ENCODE measurements at places on chromosomes 6 and 20.

GRCh38 chr6:126167726-126168125, 172.2 kb upstream of the CENPW start:
- no peak for DNase-seq

- no peak for DNase-seq
Measured at GRCh38 chr6:157653521-157653920, 169.5 kb upstream of the SNX9 start.

DNA sequence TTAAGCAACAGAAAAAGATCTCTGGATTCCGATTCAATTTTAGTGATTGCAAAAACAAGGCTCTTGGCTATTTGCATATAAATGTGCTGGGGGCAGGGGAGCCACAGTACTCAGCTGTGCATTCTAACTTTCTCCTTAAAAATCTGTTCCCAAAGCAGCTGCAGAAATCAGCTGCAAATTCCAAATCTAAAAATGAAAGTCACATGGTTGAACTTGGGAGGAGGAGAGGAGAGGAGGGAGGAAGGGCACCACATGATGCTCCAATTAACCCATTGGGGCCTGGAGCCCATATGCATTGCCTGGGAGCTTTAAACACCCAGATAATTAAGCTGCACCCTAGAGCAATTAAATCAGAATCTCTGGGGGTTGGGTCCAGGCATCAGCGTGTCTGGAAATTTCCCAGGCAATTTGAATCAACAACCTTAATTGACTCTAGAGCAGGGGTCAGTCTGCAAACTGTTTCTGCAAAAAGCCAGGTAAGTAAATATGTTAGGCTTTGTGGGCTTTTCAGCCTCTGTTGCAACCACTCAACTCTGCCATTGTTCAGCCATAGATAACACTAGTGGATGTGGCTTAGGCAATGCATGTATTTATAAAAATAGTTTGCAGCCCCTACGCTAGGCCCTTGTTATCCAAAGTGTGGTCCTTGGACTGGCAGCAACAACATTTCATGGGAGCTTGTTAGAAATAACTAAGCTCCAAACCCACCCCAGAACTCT, 508.1 kb downstream of the KIF16B start:
- no peak for DNase-seq

DNA sequence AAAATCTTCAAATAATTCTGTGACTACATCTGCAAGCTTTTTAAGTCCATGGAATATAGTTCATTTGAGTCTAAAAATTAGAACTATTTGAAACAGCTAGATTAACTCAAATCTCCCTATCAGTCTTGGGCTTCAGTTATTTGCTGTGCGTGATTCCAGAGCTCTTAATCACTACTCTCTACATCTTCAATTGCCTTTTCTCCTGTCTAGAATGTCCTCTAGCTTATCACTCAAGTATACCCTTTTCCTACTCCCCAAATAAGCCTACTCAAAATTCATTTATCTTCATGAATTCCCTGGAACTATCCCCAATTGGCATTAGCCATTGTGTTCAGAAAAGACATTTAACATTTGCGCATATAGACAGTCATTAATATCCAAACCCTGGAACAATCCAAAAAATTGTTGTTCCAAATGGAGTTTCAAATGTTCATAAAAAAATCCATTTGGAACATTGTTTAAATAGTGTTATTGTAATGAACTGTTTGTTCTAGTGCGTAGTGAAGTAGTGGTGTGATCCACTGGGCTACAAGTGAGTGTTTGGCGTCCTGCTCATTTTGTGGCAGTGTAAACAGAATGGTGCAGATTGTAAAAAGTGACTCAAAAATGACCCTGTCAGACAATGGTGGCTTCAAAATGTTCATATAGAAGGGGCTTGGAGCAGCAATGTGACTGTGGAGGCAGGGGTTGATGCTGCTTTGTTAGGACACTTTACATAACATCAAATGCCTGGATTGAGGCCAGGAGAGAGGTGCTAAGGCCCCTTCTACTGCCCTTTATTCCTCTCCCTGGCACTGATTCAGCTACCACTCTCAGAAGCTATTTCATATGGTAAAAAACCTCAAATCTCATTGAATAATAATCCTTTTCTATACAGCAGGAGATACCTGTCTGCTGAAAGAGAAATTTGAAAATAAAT, 122.3 kb downstream of the KIF6 start:
- peak; percentile 6 for DNase-seq

Data from astrocyte (in vitro differentiated cells and primary cell).